NCI-H1105 (cell line): ENCODE measurements at places on chromosomes 5 and 9.
A peak's percentile ranks its signal among the peaks of the same experiment; 100 is the strongest.

DNA sequence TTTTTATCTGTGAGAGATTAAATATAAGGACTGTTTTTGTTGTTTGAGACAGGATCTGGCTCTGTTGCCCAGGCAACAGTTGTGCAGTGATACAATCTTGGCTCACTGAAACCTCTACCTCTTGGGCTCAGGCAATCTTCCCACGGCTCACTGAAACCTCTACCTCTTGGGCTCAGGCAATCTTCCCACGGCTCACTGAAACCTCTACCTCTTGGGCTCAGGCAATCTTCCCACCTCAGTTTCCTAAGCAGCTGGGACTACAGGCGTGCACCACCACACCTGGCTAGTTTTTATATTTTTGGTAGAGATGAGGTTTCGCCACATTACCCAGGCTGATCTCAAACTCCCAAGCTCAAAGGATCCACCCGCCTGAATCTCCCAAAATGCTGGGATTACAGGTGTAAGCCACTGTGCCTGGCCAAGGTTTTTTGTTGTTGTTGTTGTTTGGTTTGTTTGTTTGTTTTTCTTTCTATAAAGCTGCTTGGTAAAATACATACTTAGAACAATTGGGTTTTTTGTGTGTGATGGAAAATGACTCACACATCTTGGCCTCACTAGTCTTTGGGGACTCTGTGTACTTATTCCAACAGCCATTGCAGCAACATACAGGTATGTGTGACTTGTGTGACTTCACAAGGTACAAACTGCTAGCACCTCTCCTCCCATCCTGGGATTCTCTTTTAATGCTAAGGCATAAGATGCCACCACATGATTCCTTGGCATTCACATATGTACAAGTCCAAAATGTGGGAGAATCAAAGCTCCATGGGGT, 36.5 kb upstream of the RASA1 start:
- no peak for DNase-seq

- no peak for DNase-seq
These were observed 47.0 kb downstream of the UBE2QL1 start for GRCh38 chr5:6495433-6496206.

GRCh38 chr5:43039471-43040286, 440 bp downstream of the ANXA2R start:
- DNase-seq: peak; percentile 70

- DNase-seq: no peak
These were observed 33.6 kb downstream of the ERMP1 start for GRCh38 chr9:5799314-5799713.

- no peak for DNase-seq
These were observed 367.7 kb upstream of the PRR16 start for GRCh38 chr5:120096413-120096812.

GRCh38 chr9:123401879-123402513, 46.0 kb downstream of the CRB2 start:
- peak; percentile 32 for DNase-seq

DNA sequence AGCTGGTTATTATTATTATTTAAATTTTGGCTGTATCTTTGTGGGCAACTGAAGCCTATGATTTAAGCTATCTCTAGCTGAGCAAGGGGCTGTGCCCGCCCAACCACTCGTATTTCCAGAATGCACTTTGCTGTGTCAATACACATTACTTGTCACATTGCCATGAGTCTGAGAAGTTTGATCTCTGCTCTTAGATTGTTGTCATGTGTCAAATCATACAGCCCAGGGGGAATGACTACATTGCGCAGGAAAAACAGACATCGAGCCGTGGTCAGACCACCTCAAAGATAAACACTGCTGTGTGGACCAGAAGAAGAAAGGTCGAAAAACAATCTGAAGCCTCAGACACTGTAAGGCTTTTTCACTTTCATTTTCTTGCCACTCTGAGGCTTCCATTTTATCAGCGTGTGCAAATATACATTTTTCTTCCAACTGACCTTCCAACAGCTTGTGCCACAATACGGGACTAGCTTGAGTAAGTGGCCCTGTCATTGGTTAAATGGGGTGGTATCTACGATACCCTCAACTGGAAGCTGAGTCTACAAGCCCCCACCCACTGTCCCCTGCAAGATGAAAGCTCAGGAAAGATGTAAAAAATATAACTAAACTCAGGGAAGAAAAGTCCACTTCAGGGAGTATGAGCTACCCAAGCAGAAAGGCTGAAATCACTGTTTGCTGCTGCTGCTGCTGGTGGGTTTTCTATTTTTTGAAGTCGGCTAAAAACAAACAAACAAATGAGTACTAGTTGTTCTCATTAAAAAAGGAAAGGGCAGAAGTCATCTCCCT, 603.0 kb downstream of the BNC2 start:
- no peak for DNase-seq

DNA sequence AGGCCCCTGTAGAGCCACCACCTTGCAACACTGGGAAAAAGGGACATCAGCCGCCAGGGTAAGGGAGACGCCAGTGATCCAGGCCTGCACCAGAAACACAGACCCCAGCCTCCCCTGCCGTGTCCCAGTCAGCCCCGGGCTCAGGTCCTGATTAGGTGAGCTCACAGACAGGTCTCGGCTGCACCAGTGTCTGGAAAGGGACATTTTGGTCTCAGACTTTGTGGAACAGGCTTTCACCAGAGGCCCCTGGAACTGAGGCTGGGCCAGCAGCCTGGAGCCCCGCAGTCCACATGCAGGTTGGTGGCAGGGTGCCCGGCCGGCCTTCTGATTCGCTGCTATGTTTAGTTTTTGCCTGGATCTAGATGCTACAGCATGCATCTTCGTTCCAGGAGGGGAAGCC, 369.0 kb upstream of the IRX4 start:
- DNase-seq: no peak

GRCh38 chr9:75064307-75065025, 23.5 kb downstream of the NMRK1 start:
- no peak for DNase-seq

DNA sequence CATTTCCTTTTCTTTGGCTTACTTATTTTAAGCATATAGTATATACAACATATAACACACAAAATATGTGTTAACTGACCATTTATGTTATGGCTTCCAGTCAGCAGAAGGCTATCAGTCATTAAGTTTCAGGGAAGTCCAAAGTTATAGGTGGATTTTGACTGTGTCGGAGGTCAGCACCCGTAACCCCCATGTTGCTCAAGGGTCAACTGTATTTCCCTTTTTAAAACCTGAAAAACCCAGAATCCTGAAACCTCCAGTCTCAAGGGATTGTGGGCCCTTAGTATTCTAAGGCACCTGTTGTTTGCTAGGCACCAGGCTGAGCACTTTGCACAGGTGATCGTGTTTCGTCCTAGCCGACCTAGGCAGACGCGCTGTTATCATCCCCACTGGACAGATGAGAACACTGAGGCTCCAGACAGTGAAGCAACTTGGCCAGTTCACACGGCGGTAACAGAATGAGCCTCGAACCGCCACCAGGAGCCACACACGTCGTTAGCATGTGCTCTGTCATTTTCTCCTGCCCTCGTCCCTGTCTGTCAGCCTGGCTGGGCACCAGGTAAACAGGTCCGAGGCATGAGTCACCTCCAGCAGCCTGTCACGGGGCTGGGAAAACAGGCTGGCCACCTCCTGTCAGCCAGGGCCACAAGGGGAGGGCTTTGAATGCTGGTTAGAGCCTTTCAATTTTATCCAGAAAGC, 39.9 kb downstream of the DUSP1 start:
- no peak for DNase-seq

DNA sequence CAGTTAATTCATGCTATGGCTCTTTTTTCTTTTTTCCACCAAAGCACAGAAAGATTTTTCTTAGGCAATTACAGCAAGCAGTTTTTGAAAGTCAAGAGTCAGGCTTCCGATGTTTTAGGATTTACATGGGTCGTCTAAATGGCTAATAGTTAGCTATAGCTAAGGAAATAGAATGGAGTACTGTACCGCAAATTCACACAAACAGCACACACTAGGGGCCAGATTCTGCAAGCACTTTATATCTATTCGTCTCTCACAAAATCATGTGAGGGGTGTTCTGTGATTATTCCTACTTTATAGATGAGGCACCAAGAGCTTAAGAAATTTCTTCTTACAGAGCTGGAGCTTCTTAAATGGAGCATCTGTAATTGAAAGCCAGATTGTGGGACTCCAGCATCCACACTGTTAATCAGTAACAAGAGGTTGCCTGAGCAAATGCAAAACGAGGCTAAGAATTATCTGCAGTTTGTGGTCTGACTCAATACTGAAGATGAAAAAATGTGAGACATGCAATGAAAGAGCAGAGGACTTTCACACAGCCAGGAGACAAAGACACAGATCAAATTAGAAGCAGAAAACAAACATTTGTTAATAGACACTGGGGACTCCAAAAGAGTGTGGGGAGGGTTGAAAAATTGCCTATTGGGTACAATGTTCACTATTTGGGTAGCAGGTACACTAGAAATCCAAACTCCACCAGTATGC, 62.7 kb upstream of the CTXN3 start:
- no peak for DNase-seq

- no peak for DNase-seq
These were observed 484.2 kb downstream of the IRX1 start for GRCh38 chr5:4079831-4080230.

- no peak for DNase-seq
These were observed 8.4 kb downstream of the TGFBI start for GRCh38 chr5:136037001-136037705.

GRCh38 chr5:173304591-173304988, 23.6 kb downstream of the STC2 start:
- DNase-seq: no peak

- DNase-seq: peak; percentile 67
These were observed 3.8 kb upstream of the ORM1 start for GRCh38 chr9:114319147-114319546.

DNA sequence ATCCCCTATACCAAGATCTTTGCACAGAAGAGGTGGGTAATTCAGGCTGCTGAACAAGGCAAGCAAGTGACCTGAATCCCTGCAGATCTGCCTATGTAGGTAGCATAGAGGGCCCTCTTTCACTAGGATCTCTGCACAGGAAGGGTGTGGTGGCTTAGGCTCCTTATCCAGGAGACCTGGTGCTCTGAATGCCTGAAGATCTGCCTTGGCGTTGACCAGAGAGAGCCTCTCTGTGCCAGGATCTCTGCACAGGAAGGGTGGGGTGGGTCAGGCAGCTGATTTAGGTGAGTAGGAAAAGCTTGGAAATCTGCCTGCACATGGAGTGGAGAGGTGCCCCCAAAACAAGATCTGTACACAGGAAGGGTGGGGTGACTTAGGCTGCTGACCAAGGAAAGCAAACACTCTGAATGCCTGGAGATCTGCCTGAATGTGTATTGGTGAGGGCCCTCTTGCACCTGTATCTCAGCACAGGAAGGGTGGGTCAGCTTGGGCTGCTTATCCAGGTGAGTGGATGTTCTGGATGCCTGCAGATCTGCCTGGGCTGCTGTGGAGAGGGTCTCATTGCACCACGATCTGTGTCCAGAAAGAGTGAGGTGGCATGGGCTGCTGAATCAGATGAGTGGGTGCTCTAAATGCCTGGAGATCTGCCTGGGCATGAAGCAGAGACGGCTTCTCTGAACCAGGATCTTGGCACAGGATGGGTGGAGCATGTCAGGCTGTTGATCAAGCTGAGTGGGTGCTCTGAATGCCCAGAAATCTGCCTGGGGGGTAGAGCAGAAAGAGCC, 365.9 kb downstream of the DMAC1 start:
- DNase-seq: no peak

- no peak for DNase-seq
These were observed 6.9 kb upstream of the TRAF1 start for GRCh38 chr9:120933310-120934055.

GRCh38 chr5:36855141-36855495, 21.5 kb upstream of the NIPBL start:
- DNase-seq: no peak

GRCh38 chr5:40484495-40484894, 195.2 kb upstream of the PTGER4 start:
- DNase-seq: no peak

GRCh38 chr5:1914471-1914870, 31.7 kb upstream of the IRX4 start:
- DNase-seq: no peak

DNA sequence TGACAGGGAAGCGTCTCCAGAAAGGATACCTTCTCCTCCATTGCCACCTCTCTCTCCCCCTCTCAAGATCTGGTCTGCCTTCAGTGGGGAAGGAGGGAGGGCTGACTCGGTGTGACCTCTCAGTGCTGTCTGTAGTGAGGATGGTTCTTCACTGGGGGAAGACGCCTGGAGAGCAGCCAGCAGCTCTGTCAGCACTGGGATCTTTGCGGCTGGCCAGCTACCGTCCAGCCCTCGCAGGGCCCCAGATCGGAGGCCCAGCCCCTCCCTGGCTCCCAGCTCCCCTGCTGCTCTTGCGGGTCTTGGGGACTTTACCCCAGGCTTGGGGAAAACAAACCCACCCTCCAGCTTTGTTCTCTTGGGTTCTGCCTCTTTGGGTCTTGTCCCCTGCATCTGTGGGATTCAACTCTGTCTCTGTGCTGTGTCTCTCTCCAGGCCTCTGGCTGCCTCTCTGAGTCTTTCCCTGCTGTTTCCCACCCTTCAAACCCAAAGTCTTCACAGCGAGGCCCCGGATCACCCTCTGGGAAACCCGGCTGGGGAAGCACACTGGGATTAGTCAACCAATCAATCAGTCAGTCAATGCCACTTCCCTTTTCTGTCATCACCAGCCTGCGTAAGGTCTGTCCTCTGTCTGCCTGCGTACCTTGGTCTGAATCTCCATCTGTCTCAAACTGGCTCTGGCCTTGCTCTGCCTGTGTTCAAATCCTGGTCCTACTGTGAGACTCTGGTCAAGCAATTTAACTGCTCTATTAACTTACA, 23.0 kb downstream of the FGF18 start:
- DNase-seq: no peak

DNA sequence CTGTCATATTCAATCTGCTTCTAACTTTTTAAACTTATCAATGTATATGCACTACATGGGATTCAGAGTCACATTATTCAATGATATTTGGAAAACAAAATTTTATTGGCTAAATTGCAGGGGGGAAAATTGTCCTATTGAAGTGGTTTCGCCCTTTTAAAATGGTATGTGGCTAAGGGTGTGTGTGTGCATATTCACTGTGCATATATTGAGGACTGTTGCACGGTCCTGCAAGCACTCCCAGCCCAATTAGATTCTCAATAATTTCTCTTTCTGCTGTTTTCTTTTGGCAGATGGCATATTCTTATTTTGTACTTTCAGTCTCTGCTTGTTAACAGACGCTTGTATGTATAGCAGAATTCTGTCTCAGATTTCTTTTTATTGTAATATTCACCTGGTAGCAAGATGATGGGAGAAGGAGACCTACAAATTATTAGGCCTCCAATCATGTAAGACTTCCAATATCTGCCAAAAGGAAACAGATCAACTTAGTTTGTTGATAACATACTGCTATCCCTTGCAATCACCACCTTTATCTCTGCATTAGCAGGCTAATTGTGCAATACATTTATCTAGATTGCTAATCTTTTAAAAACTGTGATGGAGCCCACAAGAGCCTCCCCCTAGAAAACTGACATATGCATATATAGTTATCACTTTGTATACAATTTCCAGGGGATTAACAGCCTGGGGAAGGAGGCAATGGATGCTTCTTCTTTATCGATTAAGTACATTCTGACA, 411.5 kb downstream of the PLK2 start:
- DNase-seq: no peak

GRCh38 chr9:86069206-86069869, 30.0 kb downstream of the GOLM1 start:
- no peak for DNase-seq
